ENCODE measurements at places on chromosomes 12 and 14.

- DNase-seq = no peak
These were observed 11.3 kb upstream of the FAM222A start for GRCh38 chr12:109702111-109702841.

DNA sequence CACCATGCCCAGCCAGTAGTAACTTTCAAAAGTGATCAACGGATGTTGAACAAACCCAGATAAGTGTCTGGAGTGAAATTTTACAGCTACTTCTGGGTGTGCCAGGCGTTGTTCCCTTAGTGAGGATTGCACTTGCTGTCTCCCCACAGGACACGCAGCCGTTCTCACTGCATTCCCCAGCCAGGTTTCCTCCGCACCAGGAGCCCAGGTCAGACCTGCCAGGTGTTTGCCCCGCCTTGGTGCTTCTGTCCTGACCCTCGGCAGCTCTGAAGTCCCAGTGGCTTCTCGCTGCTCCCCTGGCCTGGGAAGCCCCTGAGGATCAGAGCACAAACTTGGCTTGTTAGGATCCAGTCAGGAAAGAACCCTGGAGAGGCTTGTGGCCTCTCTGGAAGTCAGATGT is 36.2 kb downstream of the MMAB start:
- DNase-seq = no peak

DNA sequence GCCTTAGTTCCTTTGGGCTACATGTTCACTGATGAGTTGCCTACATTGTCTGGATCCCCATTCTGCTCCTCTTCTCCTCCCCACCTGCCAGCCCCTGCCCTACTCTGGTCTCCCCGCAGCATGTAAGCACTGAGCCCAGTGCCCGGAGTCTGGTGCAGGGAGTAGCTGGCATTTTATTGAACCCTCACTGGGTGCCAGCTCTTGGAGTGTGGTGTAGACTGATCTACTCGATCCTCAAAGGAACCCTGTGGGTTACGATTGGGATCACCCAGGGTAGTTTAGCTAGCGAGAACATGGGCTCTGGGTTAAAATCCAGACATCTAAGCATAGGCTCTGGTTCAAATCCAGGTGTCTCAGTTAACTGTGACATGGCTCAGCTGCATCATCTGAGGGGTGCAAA is 8.3 kb upstream of the SERPINA6 start:
- no peak for DNase-seq

- DNase-seq = no peak
These were observed 74.6 kb downstream of the ZFP36L1 start for GRCh38 chr14:68718023-68718990.
